ENCODE measurements at places on chromosomes 6 and 20. TPM values are rescaled to one million over a fixed set of nuclear protein-coding genes. Genes with fewer than 3 reads are reported as not detected.

Gene C6orf163
- total RNA-seq, result 1.7 TPM

Gene BMP2
- 3.0 TPM for total RNA-seq

Gene PPP1R16B
- total RNA-seq, result 9.4 TPM

Gene NKAPL
- total RNA-seq, result 6.3 TPM

Gene RGS17
- 0.05 TPM for total RNA-seq

DNA sequence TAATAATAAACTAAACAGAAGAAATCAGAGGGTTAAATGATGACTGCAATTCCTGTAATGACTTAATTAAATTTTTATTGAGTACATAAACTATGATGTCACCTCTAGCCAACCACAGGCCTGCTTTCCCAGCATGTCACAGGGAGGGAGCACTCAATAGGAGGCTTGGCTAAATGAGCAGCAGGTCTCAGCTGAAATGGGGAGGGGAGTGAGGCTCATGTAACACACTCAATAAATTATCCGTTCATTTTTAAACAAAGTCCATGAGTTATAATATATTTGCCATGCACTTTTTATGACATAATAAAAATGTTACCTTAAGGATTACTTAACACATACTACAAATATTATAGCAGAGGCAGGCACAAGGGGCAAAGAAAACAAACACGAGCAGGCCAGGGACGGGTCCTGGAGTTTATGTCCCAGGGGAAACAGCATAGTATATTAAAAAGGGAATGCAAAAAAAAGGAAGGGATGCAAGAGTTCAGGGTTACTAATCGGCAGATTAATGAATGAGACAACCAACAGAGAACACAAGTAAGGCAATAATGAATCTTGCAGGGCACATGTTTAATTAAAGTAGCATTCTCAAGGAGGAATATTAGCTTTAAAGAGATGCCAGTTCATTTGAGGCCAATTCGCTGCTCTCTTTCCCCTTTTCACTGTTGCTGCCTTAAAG is 27.1 kb upstream of the FAM83C start:
- no peak for DNase-seq

DNA sequence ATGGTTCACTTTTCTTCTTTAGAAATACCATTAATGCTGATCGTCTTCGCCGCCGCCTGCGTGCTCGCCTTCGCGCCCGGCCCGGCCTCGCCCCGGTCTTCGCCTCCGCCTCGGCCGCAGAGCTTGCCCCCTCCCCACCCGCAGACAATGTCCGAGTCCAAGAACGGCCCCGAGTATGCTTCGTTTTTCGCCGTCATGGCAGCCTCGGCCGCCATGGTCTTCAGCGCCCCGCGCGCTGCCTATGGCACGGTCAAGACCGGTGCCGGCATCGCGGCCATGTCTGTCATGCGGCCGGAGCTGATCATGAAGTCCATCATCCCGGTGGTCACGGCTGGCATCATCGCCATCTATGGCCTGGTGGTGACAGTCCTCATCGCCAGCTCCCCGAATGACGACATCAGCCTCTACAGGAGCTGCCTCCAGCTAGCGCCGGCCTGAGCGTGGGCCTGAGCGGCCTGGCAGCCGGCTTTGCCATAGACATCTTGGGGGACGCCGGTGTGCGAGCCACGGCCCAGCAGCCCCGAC is 4.8 kb upstream of the PRPH2 start:
- peak; percentile 61 for DNase-seq

- DNase-seq, result no peak
These were observed 105.0 kb downstream of the FIG4 start for GRCh38 chr6:109795994-109796555.

- DNase-seq, result no peak
These were observed 41.7 kb downstream of the CDK5RAP1 start for GRCh38 chr20:33359399-33360261.

- no peak for DNase-seq
These were observed 91.0 kb downstream of the TBC1D7 start for GRCh38 chr6:13237318-13237717.

GRCh38 chr6:83824388-83824801 is 28.8 kb upstream of the RIPPLY2 start:
- no peak for DNase-seq

GRCh38 chr6:3368685-3369084 is 88.2 kb downstream of the SLC22A23 start:
- DNase-seq, result no peak

DNA sequence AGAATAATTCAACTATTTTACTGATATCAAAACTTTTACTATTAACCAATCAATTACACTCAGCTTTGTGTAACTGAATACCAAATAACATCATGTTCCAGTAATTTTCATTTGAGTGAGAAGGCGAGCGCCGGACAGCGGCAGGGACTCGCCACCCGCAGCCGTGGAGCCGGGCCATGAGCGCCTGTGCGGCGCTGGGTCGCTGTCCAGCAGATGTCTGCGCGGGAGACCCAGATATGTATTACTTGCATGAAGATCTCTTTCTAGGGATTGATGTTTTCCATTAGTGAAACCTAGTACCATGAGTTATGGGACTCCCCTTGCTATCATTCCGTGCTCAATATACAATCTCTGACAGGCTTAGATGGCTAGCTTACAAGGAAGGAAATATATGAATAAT is 245.1 kb upstream of the PRSS16 start:
- DNase-seq, result no peak

DNA sequence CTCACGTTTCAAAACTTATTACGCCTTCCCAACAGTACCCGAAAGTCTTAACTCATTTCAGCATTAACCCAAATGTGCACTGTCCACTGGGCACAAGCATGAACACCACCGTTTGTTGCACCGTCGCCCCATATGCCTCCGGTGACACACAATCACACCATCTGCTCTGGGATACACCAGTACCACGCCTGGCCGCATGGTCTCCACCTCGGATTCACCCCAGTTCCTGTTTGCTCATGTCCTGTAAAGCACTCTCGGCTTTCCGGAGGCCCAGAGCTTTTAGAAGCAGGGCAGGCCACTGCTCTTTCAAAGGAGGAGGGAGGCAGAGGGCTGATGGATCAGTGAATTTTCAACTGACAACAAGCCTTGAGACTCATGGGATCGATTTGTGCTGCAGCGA is 1570.0 kb upstream of the DEFB115 start:
- no peak for DNase-seq

Data from left ventricle myocardium superior (tissue), 1 donor.